ENCODE measurements at places on chromosomes 7 and 10.

DNA sequence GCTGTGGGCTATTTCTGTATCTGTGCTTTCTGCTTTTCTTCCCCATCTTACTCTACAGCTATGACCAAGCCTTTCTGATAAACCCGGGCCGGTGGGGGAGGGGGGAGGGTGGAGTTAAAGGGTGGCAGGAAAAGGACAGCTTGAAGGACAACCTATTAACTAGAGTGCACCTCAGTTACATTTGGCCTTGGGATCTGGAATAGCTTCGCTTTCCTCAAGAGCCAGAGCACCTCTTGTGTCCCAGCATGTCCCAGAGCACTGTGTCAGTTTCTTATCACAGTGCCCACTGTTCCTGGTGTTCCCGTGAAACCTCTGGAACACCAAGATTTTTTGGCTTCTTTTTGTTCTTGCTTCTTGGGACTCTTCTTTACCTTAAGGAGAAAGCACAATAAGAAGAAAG, 160.6 kb downstream of the NSUN6 start:
- DNase-seq = no peak

DNA sequence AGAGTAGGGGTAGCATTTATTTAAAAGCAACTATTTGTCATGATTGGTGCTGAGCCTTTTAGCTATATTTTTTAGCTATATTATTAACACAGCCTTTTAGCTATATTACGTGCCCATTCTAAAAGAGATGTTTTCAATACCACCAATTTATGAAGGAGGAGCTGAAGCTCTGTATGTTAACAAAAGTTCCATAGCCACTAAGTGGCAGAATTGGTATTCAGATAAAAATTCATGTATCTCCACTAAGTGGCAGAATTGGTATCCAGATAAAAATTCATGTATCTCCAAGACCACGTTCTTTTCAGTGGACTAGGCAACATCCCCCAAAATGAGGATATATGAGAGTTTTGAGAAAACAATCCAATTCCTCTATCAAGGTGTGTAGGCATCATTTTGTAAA, 268.6 kb downstream of the HGF start:
- DNase-seq = no peak

- no peak for DNase-seq
These were observed 37.7 kb downstream of the PPP1R17 start for GRCh38 chr7:31724696-31725095.

DNA sequence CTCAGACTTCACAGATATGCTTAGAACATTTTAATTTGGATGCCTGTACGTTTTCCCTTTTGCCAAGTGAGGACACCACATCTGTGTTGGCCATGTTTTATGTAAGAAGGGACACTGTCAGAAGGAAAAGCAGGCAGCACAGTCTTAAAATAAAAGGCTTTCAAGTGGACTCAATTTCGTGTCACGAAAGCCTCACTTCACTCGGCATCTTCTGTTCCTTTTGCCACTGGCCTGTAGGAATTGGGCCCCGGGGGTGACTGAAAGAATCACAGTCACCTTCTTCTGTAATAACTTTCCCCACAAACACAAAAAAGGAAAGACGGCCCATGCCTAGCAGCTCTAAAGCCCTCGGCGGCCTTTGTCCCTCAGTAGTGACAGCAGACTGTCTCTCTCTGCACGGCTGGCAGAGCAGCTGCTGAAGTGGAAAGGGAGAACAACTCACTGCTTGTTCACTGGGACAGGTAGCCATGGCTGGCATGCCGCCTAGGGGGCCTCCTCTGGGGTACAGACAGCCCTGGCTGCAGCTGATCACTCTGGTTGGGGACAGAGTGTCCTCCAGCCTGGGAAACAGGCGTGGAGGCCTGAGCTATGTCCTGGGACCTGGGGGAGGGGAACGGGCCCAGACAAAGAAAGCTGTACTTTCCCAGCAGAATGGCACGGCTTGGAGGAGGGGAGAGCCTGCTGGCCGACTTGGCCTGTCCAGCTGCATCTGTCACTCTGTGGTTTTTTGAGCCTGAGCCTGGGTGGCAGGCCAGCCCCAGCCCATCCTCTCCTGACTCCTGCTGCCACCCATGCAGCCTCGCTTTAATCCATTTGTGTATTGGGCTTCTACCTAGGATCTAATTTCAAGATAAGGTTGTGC, 4.4 kb downstream of the RASSF4 start:
- no peak for DNase-seq

- no peak for DNase-seq
These were observed at the start of gene TET1 for GRCh38 chr10:68560186-68560942. TET1 (plus strand) TSS chr10:68560337; CDS start chr10:68572339, 12,002 bp downstream.

DNA sequence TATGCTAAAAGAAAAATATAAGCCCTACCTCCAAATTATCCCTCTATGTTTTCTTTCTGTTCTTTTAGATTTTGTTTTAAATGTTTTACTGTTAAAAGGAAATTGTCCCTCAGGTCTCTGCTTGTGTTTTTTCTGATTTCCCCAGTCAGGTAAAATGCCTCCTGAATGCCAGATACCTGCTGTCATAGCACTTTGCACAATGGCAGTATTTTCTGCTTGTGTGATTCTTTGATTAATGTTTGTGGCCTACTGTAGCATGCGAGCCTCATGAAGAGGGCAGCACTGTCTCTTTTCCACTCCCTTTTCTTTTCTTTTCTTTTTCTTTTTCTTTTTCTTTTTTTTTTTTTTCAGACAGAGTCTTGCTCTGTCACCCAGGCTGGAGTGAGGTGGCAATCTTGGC, 71.2 kb downstream of the TEX36 start:
- DNase-seq = no peak

DNA sequence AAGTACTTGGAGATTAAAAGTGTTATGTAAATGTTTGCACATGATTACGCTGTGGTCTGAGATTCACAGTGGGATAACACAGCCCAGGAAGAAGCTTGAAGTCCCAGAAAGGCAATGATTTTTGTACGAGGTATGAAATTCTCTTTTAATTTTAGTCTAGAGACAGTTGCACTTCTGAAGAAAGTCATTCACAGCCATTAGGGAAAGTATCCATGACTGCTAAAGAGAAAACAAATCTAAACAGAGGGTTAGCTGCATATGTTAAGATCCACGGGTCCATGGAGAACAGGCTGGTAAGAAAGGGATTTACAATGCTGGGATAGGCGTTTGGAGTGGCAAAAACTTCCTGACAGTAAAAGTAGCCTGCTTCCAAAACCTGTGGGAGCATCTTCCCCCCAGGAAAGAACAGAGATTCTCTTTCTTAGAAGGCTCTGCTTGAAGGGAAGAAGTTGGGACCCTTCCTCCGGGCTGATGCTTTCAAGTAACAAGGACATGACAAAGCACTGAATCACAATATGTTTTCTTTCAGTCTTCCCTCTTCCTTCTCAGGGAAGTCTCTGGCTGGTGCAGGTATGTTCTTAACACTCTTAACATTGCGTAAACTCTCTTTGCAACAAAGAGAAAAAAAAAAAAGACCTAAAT, 220.8 kb upstream of the CELF2 start:
- no peak for DNase-seq

GRCh38 chr7:50710441-50711154, 72.1 kb downstream of the GRB10 start:
- DNase-seq = no peak

DNA sequence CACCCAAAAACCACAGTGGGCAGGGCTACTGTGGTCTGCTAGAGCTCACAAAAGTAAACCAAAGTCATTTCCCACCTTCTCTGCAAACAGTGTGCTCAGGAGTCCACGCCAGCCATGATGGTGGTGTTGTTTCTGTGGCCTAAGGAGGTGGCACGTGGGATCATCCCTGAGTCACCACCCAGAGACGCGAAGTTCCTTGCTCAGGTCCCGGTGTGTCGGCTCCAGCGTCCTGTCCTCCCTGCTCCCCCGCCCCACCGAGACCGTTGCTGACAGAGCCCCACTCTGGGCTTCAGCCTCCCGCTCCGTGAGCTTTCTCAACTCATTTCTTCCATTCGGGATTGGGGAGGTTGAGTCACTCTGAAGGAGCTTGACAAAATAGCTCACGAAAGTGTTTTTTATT, 118.7 kb downstream of the NPTX2 start:
- DNase-seq = no peak

GRCh38 chr10:68576118-68576517, 16.0 kb downstream of the TET1 start:
- DNase-seq = no peak

DNA sequence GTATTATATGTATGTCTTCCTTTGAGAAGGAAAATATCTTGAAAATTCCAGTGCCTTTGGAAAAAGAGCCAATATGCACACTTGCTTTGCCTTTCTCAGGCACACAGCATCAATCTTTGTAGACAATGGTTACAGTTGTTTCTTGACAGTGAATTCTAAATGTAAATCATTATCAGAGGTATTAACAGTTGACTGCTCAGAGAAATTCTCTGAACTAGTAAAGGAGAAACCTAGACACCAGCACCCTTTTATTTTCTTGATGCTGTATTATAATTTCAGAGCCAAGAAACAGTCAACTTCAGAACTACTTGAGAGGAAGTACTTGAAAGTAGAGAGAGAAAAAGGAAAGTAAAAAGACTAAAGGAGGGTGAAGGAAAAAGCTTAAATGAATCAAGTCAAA, 185.8 kb upstream of the SMIM30 start:
- DNase-seq = no peak

DNA sequence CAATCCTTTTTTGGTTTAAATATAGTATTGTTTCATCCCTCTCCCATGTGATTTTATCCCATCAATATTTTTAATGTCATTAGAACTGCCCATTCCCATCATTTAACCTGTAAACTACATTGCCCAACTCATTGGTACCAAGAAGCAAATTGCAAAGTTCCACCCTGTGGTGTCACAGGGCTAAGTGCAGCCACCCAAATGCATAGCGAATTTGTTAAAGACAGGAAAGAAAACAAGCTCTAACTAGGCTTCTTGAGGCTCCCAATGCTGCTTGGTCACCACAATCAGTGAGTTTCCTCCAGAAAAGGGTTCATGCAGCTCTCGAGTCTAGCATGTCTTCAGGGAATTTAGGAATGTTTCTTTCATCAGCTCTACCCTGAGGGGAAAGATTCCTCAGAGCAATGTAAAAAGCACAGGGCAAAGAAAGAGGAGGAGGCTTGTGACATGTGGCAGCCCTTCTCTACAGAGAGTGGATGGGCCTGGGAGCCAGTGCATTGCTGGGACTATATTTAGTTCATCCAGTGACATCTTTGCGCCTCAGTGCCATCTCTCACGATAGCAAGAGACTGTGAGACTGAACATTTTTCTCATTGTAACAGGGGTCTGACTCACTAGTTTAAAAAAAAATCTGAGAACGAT, 58.1 kb downstream of the CAV1 start:
- no peak for DNase-seq

GRCh38 chr7:155257482-155258225, 40.0 kb upstream of the INSIG1 start:
- no peak for DNase-seq

GRCh38 chr7:158001621-158002320, 585.9 kb downstream of the PTPRN2 start:
- no peak for DNase-seq

- no peak for DNase-seq
These were observed 401.1 kb downstream of the PARD3 start for GRCh38 chr10:34413756-34414587.

- no peak for DNase-seq
These were observed 880.0 kb upstream of the LRRTM3 start for GRCh38 chr10:66045859-66046258.

DNA sequence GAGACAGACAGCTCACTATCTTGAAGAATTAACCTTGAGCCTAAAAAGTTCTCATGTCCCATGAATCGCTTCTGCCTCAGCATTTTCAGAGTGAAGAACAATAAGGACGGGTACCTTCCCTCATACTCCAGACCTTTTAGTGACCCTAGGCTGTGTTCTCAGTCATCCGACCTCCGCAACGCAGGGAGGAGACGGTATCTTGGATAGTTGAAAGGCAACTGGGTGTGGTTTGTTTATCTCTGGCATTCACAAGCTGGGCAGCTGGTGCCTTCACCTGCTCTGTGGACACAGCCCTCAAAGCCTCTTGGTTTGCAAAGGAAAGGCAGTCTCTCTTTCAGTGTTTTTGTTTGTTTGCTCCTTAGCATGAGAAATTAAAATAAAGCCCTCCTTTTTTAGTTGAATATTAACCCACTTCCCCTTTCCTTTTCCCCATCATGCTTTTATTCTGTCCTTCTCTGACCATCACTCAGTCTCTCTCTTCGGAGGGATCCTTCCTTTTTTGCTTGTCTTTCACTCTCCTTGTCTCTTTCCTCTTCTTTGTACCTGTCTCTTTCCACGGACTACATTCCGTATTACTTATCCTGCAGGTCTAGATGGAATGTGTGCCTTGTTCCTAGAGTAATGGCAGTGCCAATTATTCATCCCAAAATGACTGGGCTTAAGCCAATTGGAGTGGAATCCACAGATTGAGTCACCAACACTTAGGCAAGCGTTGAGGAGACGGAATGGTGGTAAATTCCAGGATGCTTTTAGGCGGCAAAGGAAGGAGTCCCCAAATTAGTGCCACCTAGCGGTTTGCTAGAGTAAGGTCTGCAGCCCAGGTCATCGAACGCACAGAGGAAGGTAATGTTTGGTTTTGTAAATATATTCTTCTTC, 45.8 kb downstream of the PRR15 start:
- DNase-seq = no peak

DNA sequence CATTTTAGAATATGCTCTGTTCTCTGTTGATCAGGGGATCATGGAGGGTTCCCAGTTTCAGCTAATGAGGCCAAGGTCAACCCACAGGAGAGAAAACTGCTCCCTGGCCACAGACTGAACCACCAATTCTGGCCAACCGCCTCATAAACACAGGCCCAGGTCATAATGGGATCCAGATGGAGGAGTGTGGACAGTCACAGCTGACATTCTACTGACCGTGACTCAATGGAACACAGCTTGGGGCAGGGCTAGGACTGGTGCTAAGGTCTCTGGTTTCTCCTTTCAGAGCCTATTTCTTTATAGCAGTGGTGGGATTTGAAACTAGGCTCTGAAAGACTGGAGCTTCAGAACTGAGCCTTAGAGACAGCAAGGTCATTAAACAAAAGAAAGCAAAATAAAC, 68.3 kb downstream of the HIPK2 start:
- no peak for DNase-seq

GRCh38 chr10:57948796-57949195, 318.9 kb downstream of the IPMK start:
- no peak for DNase-seq

DNA sequence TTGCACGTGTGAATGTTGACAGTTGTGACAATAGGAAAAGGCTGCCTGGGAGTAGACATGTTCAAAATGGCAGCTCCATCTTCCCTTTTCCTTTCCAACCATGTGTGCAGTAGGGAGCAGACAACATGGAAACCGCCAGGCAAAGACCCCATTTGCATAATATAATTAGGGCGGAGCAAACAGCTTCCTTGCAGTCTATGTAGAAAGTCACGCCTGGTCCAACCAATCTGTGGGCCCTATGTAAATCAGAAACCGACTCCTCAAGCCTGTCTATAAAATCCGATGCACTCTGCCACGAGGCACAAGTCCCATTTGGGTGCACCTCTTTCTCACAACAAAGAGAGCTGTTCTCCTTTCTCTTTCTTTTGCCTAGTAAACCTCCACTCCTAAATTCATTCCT, 19.6 kb downstream of the NEBL start:
- no peak for DNase-seq

DNA sequence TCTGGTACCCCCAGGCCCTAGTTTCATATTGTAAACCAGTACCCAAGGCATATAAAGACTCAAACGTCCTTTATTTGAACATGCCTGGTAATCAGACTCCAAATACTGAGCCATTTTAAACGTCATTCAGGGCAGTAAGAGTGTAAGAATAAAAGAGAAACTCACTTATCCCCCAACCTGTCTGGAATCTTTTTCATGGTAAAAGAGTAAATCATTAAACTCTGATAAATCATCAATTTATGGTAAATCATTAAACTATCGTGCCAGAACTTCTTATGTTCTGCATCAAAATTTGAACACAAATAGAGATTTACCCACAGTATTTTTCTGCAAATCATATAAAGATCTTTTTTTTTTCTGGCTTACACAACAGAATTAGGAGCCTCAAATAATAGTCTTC, 734.3 kb upstream of the POT1 start:
- DNase-seq = no peak
